ENCODE measurements at places on chromosomes 5 and 9.
A peak's percentile ranks its signal among the peaks of the same experiment; 100 is the strongest.

DNA sequence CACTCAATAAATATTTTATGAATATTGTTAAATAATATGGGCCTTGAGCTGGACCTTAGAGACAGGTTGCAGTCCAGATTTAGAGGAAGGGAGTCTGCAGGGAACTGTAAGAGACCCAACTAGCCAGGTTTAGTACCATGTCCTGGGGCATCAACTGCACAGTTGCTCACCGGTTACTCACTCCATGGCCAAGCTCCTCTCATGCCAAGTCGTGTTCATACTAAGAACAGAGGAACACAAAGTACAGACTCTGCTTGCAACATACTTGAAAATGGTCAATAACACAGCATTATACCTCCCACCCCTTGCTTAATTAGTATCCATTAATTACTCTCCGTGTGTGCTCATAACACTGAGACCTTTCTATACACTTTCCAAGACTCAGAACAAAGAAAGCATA, 317.6 kb upstream of the PIK3R1 start:
- DNase-seq, result no peak

DNA sequence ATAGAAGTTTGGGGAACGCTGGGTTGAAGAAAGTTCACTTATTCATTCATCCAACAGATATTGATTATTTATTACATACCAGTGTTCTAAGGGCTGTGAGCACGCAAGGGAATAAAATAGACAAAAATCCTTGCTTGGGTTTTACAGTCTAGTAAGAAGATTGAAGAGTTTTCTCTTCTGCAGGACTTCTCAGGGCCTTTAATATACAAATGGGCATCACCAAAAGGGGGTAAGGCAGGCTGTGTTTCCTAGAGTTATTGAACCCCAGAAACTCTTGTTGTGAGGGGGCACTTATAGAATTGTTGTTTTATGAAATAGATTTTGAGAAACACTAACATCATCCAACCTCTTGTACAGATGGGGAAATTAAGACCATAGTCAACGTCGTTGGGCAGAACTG, 198.5 kb upstream of the ZNF618 start:
- DNase-seq, result no peak

DNA sequence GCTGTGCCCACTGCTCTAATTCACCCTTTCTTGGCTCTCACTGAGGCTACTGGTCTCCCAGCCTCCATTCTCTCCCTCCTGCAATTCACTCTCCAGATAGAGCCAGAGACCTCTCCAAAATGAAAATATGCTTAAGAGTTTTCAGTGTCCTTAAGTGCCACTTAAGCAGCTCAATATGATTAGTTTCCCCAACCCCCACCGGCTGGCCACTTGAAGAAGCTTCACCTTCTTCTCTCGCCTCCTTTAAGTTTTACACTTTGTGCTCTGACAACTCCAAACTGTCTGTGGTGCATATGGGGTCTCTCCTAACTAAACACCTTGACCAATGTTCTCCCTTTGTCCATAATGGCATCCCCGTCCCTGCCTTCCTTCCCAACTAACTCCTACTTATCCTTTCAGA, 53.4 kb downstream of the CDK5RAP2 start:
- no peak for DNase-seq

- no peak for DNase-seq
Observed at GRCh38 chr9:92749071-92749933, 15.3 kb downstream of the BICD2 start.

DNA sequence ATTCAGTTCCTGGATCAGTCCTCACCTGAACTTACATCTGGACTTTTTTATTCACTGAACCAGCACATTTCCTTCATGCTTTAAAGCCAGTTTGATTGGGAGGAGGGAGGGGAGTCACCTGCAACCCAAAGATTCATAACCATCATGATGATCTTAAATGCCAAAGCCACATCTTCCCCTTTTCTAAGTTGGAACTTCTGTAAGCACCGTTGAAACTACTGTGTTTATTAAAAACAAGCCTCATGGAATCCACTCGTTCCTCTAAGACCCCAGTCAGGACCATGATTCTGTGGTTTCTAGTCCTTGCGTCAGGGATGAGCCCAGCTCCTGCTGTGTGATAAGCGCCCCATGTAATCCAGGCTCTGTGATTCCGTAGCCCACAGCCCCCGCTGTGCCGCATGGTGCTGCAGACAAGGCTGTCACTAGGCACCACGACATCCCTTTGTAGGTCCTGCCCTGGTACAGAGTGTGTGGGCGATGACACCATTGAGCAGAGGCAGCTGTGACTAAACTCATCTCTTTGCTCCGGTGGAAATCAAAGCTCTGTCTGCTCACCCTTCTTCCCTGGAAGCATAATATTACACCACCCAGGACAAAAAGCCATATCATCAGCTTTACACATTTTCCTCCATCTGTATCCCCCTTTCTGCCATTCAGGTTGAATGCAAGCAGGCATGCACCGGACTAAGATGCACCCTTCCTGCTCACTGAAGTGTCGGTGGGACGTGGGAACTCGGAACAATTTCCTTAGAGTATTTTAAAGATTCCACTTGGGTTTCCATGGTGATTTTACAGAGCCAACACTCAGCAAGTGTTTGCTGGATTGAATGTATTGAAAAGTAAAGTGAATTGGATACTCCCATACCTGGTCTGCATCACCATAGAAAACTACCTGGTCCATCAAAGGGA, 132.0 kb upstream of the FSTL4 start:
- no peak for DNase-seq

- DNase-seq, result no peak
Observed at GRCh38 chr5:18660511-18660910, 1026.3 kb downstream of the TAF11L14 start.

DNA sequence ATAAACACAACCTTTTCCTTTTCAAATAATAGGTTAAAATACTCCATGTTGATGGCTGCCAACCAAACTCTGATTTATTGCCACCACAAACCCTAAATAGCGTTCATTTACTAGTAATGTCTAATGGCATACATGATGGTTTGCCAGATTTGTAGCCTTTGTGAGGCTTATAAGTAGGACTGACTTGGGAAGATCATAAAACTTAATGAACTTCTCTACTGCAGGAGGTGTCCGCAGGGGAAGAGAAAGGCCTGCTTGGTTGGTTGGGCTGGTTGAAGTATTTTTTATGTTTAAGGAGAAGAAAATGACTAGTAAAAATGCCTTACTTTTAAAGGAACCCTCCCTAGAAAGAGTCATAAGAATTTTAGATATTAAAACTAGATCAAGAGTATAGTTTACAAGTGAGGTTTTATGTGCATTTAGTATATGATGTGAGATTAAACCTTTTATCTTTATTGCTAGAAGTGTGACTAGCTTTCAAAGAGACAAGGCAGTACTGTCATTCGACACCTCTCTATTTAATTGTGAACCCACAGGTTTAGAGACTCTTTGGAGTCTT, 5.0 kb downstream of the PBX3 start:
- no peak for DNase-seq

GRCh38 chr5:130102960-130103359, 198.7 kb downstream of the CHSY3 start:
- DNase-seq, result no peak

DNA sequence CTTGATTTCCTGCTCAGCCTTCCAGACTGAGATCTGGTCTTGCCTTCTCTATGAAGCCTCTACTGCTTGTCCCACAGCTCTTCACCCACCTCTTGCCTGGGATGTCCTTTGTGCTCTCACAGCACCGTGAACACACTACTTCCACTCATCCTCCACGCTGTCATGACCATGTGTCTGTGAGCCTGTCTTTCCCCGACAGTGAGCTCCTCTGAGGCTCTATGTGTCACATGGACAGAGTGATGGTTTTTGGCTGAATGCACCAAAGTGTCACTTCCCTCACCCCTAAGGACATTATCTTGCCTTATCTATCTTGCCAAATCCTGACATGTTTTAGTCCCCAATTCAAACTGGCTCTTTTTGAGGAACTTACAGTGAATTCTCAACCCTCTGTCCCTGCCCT, 11.3 kb downstream of the PHYKPL start:
- DNase-seq, result no peak

- DNase-seq, result no peak
Observed at GRCh38 chr9:123039617-123040219, 6.3 kb downstream of the GPR21 start.

DNA sequence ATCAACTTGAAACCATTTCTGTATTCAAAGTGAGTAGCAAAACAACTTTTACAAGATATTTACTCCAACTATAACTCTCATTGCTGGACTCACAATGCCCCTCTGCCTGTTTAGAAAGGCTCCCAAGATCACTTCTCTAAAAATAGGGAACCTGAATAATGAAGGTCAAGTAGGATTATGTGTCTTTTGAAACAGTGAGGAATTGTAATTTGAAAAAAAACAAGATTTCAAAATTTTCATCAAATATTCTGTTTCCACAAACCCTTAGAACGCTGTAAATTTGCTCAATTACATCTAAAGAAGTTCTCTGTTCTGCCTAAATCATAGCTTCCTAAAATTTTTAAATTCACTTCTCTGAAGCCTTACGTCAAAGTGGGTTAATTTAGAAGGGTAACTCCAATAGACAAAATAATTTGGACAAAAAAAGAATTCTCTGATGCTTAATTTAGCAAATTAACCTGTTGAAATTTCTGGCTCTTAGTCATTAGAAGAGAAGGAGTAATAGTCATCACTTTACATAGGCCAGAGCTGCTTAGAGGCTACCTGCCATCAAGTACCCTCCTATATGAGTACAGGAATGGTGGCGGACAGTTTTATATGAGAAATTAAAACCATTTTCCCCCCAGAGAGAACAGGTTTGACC, 4.0 kb downstream of the ELL2 start:
- DNase-seq, result no peak

DNA sequence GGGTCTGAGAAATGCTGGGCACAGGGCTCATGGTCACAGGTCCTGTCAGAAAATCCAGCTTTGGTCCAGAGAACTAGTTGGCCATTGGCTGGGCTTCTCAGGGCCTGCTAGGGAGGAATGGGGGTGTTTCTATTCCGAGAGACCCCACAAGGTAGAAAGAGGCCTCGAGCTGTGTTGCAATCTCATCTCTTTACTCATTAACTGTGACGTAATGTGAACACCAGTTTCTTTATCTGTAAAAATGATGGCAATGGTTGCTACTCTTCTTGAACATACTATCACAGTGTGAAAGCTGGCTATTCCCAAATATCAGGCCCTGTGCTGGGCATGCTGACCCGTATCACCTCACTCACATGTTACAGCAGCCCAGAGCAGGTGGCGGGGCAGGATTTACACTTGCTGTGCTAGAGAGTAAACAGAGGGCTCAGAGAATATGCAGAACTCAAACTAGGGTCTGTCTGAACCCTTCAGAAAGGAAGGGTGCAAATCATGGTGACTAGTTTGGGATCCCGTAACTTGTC, 35.7 kb upstream of the SLC25A51 start:
- DNase-seq, result no peak

DNA sequence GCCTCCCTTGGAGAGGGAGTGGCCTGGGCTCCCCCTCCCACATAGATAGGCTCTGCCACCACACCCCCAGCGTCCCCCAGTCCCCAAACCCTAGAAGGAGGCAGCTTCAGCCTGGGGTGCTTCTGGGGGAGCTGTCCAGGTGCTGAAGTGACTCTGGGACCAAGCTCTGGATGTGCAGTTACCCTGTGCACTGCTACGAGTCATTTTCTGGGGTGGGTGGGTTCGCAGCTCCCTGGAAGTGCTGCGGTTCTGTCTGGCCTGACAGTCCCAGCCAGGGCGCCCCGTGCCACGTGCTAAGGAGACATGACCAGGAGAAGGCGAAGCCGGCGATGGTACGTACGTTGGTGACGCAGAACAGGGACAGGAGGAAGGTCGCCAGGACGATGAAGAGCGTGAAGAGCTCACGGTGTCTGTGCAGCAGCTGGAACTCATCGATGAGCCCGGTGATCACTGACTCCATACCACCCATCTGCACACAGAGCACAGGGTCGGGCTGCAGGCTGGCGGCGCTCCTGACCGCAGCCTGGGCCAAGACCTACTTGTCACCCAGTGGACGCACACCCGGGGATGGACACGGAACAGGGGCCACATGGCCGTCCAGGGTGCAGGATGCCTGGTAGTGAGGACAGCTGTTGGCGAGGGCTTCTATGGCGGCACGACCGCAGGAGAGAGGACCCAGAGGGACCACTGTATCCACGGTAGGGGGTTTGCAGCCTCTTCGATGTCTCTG, 35.7 kb downstream of the SLC6A3 start:
- peak; percentile 19 for DNase-seq

DNA sequence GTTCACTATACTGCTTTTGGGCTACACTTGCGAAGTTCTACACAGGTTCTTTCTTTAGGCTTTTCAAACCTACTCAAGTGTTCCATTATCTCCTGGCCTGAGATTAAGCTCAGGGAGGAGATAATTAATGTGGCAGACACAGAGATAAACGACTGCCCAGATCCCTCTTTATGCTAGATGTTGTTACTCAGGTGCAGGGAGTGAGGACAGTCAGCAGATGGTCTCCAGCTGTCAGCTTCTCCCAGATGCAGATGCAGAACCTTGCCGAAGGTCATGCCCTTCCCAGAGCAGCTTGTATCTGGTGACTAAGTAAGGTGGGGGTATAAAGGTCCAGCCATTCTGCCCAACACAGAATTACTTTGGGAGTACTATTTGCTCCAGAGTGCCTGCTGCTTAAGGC, 166.2 kb downstream of the ZNF462 start:
- DNase-seq, result no peak
